Right atrium auricular region (tissue), 2 donors: ENCODE measurements at places on chromosomes 11 and 22. TPM values are rescaled to one million over a fixed set of nuclear protein-coding genes. Genes with fewer than 3 reads are reported as not detected.

DNA sequence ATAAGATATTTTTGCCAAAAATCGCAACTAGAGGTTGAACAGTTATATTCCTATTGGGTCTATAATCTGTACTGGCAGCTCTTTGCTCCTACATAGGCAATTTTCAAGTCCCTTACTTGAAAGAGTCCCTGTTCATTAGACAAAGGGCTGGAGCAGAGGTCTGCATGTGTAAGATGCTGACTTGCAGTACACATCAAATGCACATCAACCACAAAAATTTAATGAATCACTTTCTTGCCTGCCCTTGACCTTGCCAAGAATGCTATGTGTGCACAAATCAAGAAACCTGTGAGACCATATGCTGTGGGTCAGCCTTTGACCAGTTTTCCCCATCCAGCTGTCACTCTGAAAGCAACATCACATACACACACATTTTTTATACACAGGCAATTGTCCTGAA, 661.5 kb downstream of the LRRC4C start:
- H3K27ac ChIP-seq: no peak overlapping the region
- DNase-seq: no peak
- no peaks in the 10 kb centered on the region for H3K36me3 ChIP-seq
- H3K4me3 ChIP-seq: no peak overlapping the region
- H3K27me3 ChIP-seq: no peaks in the 10 kb centered on the region

- peaks cover 7% of the 10 kb centered on the region for H3K4me1 ChIP-seq
- no peak overlapping the region for H3K27ac ChIP-seq
- no peaks in the 10 kb centered on the region for H3K27me3 ChIP-seq
These were observed 81.0 kb upstream of the ZBED5 start for GRCh38 chr11:10938650-10939387.

DNA sequence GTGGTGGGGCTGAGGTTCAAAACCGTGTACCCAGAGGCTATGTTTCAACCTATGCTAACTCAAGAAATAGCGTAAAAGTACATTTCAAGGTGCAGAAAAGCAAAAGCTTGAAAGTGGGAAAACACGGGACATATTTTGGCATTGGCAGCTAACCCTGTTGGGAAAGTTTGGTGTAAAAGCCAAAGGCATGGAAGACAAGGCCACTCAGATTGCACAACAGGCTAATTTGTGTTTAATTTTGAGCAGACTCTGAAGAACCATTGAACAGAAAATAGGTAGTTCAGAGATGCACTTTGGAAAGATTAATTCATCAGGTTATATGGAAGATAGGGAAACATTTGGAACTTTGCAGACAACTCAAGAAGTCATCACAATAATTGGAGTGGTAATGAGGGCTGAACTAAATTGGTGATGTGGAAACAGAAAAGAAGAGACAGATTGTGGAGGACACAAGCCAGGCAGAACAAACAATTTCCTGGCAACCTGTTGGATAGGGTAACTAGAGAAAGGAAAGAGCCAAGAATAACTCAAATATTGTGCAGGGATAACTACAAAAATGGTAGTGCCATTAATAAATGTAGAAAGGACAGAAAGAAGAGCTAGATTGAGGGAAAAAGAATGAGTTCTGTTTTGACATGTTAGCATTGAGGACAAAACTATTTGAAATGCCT, 140.5 kb upstream of the PGR start:
- H3K4me3 ChIP-seq: no peak overlapping the region
- no peaks in the 10 kb centered on the region for H3K4me1 ChIP-seq
- H3K27me3 ChIP-seq: no peaks in the 10 kb centered on the region

GLYATL1 gene
- total RNA-seq: not detected

MS4A12 gene
- total RNA-seq: not detected

PYGM gene
- 84.7 TPM for total RNA-seq

SLC22A25 gene
- not detected for total RNA-seq

DNA sequence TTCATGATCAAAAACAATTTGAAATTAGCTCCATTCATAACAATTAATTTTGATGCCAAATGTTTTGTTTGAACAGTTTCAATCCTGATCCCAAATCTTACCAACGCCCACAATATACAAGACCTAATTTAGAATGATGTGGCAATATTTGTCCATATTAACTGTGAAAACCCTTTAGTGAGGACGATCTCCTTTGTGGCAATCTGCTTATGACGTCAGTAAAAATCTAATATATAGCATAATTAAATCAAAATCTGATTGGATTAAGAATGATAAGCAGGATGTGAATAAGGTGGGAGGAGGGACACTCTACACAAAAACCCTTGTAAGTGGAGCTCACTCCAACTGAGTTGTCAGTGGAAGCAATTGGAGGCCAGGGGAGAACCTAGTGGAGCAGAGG, 11.9 kb upstream of the SLC5A4 start:
- no peak overlapping the region for H3K4me3 ChIP-seq
- peaks cover 3% of the 10 kb centered on the region for H3K4me1 ChIP-seq
- no peaks in the 10 kb centered on the region for H3K27me3 ChIP-seq
- no peaks in the 10 kb centered on the region for H3K36me3 ChIP-seq
- no peak overlapping the region for H3K27ac ChIP-seq
- DNase-seq: no peak

DNA sequence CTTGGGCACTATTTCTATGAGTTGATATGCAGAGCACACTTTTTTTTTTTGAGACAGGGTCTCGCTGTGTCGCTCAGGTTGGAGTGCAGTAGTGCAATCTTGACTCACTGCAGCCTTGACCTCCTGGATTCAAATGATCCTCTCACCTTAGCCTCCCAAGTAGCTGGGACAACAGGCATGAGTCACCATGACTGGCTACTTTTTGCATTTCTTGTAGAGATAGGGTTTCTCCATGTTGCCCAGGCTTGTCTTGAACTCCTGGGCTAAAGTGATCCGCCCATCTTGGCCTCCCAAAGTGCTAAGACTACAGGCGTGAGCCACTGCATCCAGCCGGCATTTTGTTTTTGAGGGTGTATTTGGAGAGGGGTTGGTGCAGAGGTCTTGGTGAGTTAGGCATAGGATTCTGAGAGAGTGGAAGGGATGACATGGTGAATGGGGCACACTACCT, 29.9 kb upstream of the MTCH2 start:
- H3K36me3 ChIP-seq: no peaks in the 10 kb centered on the region
- DNase-seq: no peak
- no peaks in the 10 kb centered on the region for H3K27me3 ChIP-seq
- H3K4me3 ChIP-seq: no peak overlapping the region
- H3K27ac ChIP-seq: no peak overlapping the region

- H3K27ac ChIP-seq: no peak overlapping the region
- H3K36me3 ChIP-seq: no peaks in the 10 kb centered on the region
- no peaks in the 10 kb centered on the region for H3K27me3 ChIP-seq
- no peak for DNase-seq
- no peak overlapping the region for H3K4me3 ChIP-seq
- H3K4me1 ChIP-seq: no peaks in the 10 kb centered on the region
These were observed 31.1 kb upstream of the DDI1 start for GRCh38 chr11:104005234-104005855.

GRCh38 chr22:28034145-28034759, 115.2 kb upstream of the PITPNB start:
- H3K4me1 ChIP-seq: no peaks in the 10 kb centered on the region
- no peaks in the 10 kb centered on the region for H3K27me3 ChIP-seq
- H3K4me3 ChIP-seq: no peak overlapping the region
- H3K27ac ChIP-seq: peak overlapping the region; percentile 74
- no peak for DNase-seq

MEI1 gene
- total RNA-seq: 0.71 TPM

- H3K4me3 ChIP-seq: no peak overlapping the region
- H3K4me1 ChIP-seq: no peaks in the 10 kb centered on the region
- no peaks in the 10 kb centered on the region for H3K36me3 ChIP-seq
- H3K27ac ChIP-seq: no peak overlapping the region
- no peaks in the 10 kb centered on the region for H3K27me3 ChIP-seq
- DNase-seq: no peak
These were observed 71.3 kb upstream of the SLN start for GRCh38 chr11:107783121-107783520.

GRCh38 chr11:68969386-68969785, 11.4 kb downstream of the MRGPRD start:
- no peak for DNase-seq
- H3K27me3 ChIP-seq: no peaks in the 10 kb centered on the region
- no peaks in the 10 kb centered on the region for H3K36me3 ChIP-seq
- H3K4me3 ChIP-seq: no peak overlapping the region
- H3K27ac ChIP-seq: no peak overlapping the region

GRCh38 chr11:114605370-114605769, 9.8 kb upstream of the NXPE4 start:
- no peaks in the 10 kb centered on the region for H3K4me1 ChIP-seq
- no peak for DNase-seq
- no peak overlapping the region for H3K27ac ChIP-seq

GRCh38 chr22:44145544-44145943, 35.2 kb upstream of the PARVG start:
- peaks cover 15% of the 10 kb centered on the region for H3K4me1 ChIP-seq
- H3K36me3 ChIP-seq: peaks cover 11% of the 10 kb centered on the region
- H3K27me3 ChIP-seq: no peaks in the 10 kb centered on the region
- H3K4me3 ChIP-seq: no peak overlapping the region
- peak overlapping the region; percentile 70 for H3K27ac ChIP-seq
- no peak for DNase-seq
